A172 (cell line): ENCODE measurements at places on chromosomes 2 and 18. TPM values are rescaled to one million over a fixed set of nuclear protein-coding genes. Genes with fewer than 3 reads are reported as not detected.
A peak's percentile ranks its signal among the peaks of the same experiment; 100 is the strongest.

Gene CELF4
- total RNA-seq, result not detected in 2 replicates

Gene GBX2
- 6.2 and 6.4 TPM in 2 replicates for total RNA-seq

Gene CABYR
- 16.3 and 24.6 TPM in 2 replicates for total RNA-seq

Gene LOXHD1
- not detected in 2 replicates for total RNA-seq

Gene IGFBP2
- total RNA-seq, result 42.8 and 56.6 TPM in 2 replicates

Gene GPR17
- total RNA-seq, result 0.45 and 0.84 TPM in 2 replicates

Gene GNLY
- total RNA-seq, result not detected in 2 replicates

GRCh38 chr2:134391751-134392160 is 137.9 kb downstream of the MGAT5 start:
- peak; percentile 57 for DNase-seq

DNA sequence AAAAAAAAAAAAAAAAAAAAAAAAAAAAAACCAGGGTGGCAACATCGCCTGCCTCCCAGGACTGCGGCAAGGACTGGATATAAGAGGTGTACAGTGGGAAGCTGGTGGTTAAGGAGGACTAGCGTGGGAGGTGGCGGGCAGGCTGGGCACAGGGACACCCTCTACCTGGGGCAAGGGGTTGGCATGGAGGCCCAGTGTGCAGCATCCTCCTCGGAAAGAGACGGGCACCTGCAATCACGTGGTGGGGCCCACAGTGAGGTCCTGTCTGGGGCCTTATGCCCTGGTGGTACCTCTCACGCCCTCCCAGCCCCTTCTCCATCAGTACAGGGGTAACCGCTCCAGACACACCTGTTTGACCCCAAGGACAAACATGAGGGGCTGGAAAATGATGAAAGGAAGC is 27.9 kb downstream of the PXDN start:
- no peak for DNase-seq

- DNase-seq, result peak; percentile 94
Observed at GRCh38 chr2:113012436-113013335, 7.4 kb downstream of the IL36A start.

DNA sequence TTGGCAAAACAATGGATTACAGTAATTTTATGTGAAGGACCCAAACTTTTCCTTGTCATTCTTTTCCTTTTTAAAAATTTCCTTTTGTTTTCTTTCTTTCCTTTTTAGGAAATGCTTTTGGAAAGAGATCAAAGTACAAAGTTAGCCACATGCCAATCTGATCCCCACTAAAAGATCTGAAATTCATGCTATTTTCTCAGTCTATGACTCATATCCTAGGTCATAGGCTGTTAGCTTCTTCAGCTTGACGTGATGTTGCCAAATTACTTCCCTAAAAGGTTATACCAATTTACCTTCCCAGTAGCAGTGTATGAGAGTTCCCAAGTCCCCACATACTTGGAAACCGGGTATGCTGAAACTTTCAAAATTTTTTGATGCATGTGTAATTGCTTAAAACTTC is 355.3 kb downstream of the INSIG2 start:
- peak; percentile 63 for DNase-seq

DNA sequence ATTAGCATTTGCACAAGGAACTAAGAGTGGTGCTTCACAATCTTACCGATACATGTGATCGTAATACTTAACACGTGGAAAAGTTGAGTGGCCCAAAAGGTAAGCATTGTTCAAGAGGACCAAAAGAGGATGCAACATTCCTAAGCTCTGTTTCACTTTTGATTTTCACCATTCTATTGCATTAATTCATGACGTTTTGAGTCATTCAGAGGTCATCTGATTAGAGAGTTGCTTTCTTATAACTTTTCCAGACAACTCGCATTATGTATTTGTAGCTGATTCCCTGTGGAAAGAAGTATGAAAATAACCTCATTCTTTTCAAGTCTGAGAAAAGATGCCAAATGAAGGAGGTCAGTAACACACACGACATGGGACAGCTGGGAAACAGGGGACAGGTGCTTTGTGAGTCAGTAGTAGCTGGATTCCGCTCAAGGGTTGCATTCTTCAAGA is 344.4 kb downstream of the RND3 start:
- DNase-seq, result peak; percentile 79

DNA sequence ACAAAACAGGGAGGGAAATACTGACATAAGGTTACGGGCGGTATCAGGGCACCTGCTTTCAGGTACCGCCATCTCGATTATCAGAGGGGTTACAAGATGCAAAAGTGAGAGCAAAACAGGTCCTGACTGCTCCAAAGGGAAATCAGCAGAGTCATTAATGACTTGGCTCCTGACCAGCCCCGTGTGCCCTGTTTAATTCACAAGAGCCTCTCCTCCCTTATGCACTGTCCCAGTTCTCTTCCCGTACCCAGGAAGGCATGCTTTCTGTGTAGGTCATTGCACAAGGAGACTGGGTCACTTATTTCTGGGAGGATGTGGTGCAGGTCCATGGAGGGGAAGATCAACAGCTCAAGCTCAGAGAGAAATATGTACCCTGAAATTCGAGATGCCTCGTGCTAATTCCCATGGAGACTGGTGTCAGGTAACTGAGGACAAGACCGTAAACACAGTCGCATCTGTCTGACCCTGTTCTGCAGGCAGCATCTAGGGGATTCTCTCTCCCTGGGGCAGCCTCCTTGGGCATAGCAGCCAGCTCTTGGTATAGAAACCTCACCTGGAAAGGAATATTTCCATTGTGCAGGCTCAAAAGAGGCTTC is 79.9 kb downstream of the HNRNPLL start:
- no peak for DNase-seq

DNA sequence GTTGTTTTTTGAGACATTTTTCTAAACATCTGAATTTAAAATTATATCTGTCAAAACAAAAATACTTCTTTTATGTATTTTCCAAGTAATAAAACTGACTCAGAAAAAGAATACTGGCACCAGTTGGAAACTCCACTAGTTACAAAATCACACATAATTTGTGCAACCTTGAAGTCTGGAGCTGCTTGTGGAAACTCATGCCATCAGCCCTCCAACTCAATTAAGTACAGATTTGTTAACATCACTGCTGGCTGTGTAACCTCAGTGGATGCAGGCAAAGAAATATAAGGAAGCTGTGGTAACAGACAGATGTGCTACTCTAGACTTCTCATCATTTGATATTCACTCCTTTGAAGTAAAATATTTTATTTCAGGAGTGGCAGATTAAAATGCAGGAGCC is 30.0 kb upstream of the RAPH1 start:
- DNase-seq, result no peak

DNA sequence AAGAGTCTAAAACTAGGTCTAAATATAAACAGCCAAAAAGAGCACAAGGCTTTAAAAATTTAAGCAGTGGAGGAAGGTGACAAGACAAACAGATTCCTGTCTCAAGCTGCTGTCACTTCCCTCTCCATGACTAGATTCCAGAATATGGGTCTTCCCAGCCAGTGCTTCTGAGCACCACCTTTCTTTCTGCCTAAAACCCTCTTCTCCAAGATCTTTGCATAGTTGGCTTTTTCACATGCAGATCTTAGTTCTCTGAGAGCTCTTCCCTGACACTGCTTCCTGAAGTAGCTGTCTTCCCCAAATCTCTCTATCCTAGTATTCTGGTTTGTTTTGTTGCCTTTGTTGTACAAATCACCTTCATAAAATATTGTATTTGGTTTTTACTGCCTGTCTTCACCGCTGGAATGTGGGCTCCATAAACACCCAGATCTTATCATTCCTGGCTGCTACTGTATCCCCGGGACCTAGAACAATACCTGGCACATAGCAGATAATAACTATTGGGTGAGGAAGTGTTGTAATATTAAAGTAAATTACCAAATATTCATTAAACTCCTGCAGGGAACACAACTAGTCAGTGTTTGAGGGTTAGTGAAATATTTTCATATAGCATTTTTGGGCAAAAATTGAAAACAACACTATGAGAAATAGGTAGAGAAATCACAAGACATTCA is 150.2 kb downstream of the CCDC85A start:
- DNase-seq, result no peak

GRCh38 chr2:157443090-157443489 is 799 bp downstream of the CYTIP start:
- DNase-seq, result no peak

- DNase-seq, result no peak
Observed at GRCh38 chr2:174025271-174026121, 60.3 kb upstream of the SP3 start.

DNA sequence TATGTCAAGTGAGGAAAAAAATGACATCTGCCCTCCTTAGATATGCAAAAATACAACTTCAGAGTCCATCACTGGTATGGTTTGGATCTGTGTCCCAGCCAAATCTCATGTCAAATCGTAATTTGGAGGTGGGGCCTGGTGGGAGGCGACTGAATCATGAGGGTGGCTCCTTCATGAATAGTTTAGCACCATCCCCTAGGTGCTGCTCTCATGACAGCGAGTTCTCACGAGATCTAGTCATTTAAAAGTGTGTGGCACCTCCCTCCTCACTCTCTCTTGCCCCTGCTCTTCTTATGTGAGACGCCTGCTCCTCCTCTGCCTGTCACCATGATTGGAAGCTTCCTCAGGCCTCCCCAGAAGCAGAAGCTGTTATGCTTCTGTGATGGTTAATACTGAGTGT is 5.9 kb upstream of the PSMA8 start:
- no peak for DNase-seq

GRCh38 chr2:215958257-215958656 is 55.1 kb downstream of the MREG start:
- no peak for DNase-seq

DNA sequence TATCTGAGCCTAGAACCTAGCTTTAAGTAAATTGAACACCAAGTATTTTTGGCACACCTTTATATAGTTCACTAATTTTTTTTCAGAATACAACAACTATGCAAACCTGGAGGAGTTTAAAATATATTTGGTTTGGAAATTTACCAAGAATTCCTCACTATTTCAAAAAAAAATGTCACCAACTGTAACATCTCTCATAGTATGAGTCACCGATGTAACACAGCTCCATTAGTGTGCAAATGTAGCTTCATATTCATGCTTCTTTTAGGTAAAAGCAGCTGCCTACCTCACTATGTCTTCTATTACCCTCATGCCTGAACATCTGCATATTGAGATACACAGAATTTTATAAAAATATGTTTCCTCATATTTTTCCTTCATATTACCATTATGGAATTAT is 80.5 kb downstream of the NRXN1 start:
- peak; percentile 47 for DNase-seq

- no peak for DNase-seq
Observed at GRCh38 chr2:233081232-233081730, 21.1 kb downstream of the INPP5D start.

GRCh38 chr2:192286093-192286701 is 91.5 kb upstream of the TMEFF2 start:
- peak; percentile 69 for DNase-seq
